Vein endothelial cell (primary cell): ENCODE measurements at places on chromosomes 5 and 9. TPM values are rescaled to one million over a fixed set of nuclear protein-coding genes. Genes with fewer than 3 reads are reported as not detected.

Gene MRPS2
- 40.5 and 42.8 TPM in 2 replicates for total RNA-seq

Gene PTGDS
- not detected in 2 replicates for total RNA-seq

Gene STPG3
- not detected in 2 replicates for total RNA-seq

Gene GLRA1
- not detected in 2 replicates for total RNA-seq

Gene NR5A1
- total RNA-seq = not detected in 2 replicates

Gene TAS2R1
- total RNA-seq = not detected in 2 replicates

Gene BNC2
- total RNA-seq = 29.0 and 34.3 TPM in 2 replicates

Gene CXXC5
- 6.5 and 20.3 TPM in 2 replicates for total RNA-seq

Gene CACFD1
- total RNA-seq = 4.9 and 11.1 TPM in 2 replicates

Gene TGFBR1
- total RNA-seq = 10.8 and 13.9 TPM in 2 replicates

Gene EMB
- total RNA-seq = 0.10 and 0.33 TPM in 2 replicates

Gene DMGDH
- 0.33 and 0.38 TPM in 2 replicates for total RNA-seq

Gene KIF4B
- total RNA-seq = 0.33 and 0.48 TPM in 2 replicates

Gene OR2V2
- total RNA-seq = not detected in 2 replicates

Gene CSF1R
- not detected in 2 replicates for total RNA-seq

Gene PCDHGB2
- total RNA-seq = 3.2 and 4.6 TPM in 2 replicates

Gene AGXT2
- total RNA-seq = not detected in 2 replicates

Gene SH2D3C
- 71.9 and 85.9 TPM in 2 replicates for total RNA-seq

Gene RGS3
- 360 and 441 TPM in 2 replicates for total RNA-seq

Gene HSPB3
- total RNA-seq = not detected in 2 replicates

Gene SGTB
- 7.5 and 11.2 TPM in 2 replicates for total RNA-seq

Gene CCDC69
- total RNA-seq = 3.3 and 7.2 TPM in 2 replicates

Gene WDR38
- not detected in 2 replicates for total RNA-seq

Gene CCL21
- total RNA-seq = not detected in 2 replicates

Gene PCDHGC4
- 2.2 and 2.3 TPM in 2 replicates for total RNA-seq

Gene TEX48
- total RNA-seq = not detected in 2 replicates

Gene HSPA9
- 225 and 355 TPM in 2 replicates for total RNA-seq

Gene DIPK1B
- 182 and 234 TPM in 2 replicates for total RNA-seq

Gene PDE6A
- under 0.01 TPM in 1 of 2 replicates, not detected in the other for total RNA-seq

Gene PTGER4
- total RNA-seq = 83.0 and 92.9 TPM in 2 replicates

Gene AK6
- total RNA-seq = 12.7 and 15.6 TPM in 2 replicates

Gene GPR21
- total RNA-seq = 1.3 TPM in 2 replicates

Gene SPATA31A3
- total RNA-seq = not detected in 2 replicates

Gene BSPRY
- total RNA-seq = not detected in 2 replicates

Gene TMEM174
- not detected in 2 replicates for total RNA-seq

Gene GLDC
- total RNA-seq = 6.9 and 10.9 TPM in 2 replicates

Gene PCDHB16
- 0.65 and 0.86 TPM in 2 replicates for total RNA-seq

Gene FBXO4
- 8.5 and 9.3 TPM in 2 replicates for total RNA-seq

Gene MARVELD2
- 4.8 and 6.2 TPM in 2 replicates for total RNA-seq

Gene ARL14EPL
- total RNA-seq = 0.33 and 0.67 TPM in 2 replicates

Gene NMUR2
- not detected in 2 replicates for total RNA-seq

Gene ANP32B
- 8.5 and 10.5 TPM in 2 replicates for total RNA-seq

Gene ATG10
- 4.9 and 6.2 TPM in 2 replicates for total RNA-seq

Gene PAEP
- total RNA-seq = not detected in 2 replicates

Gene FEM1C
- 16.3 and 18.8 TPM in 2 replicates for total RNA-seq

Gene ISCA1
- total RNA-seq = 27.4 and 32.2 TPM in 2 replicates

Gene TSLP
- total RNA-seq = not detected in 2 replicates

Gene GALNT12
- under 0.01 and 0.76 TPM in 2 replicates for total RNA-seq

Gene C9orf153
- total RNA-seq = 0.33 TPM in 1 of 2 replicates, not detected in the other

Gene ZBED3
- 3.2 and 7.8 TPM in 2 replicates for total RNA-seq

Gene ICE1
- 35.6 and 44.5 TPM in 2 replicates for total RNA-seq

Gene CYLC2
- total RNA-seq = not detected in 2 replicates

Gene ISL1
- not detected in 2 replicates for total RNA-seq

Gene CENPH
- 6.9 and 9.5 TPM in 2 replicates for total RNA-seq

Gene TMEM215
- under 0.01 TPM in 1 of 2 replicates, not detected in the other for total RNA-seq
